ENCODE measurements at places on chromosomes 3 and 15.

DNA sequence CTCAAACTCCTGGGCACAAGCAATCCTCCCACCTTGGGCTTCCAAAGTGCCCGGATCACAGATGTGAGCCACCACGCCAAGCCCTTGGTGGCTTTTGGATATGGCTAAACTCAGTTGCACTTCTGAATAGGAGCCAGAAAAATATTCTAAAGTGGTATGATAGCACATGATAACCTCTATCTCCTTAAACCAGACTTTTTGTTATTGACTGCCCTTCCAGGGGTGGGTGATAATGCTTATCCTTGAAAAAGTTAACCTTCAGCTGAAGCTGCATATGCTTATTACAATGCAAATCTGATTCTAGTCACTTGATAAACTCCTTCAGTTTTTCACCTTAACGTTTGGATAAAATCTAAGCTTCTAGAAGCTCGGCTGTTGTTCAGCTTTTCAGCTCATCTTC, 6.3 kb downstream of the CCNB2 start:
- peak; percentile 12 for DNase-seq

GRCh38 chr3:149245738-149246451, 24.3 kb upstream of the CP start:
- DNase-seq: peak; percentile 40

DNA sequence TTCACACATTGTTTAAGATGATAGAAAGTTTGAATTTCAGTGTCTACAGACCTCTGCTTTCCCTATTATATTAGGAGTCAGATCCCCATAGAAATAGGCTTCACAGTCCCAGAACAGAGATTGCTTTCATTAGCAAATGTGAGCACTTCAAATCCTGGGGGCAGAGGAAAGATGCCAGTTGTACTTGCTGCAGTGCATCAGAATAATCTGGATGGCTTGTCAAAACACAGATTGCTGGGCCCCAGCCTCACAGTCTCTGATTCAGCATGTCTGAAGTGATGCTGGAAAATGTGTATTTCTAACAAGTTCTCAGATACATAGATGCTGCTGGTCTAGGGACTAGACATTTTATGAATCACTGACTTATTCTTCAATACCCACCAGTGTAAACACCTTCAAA, 375.2 kb downstream of the FGF12 start:
- no peak for DNase-seq

DNA sequence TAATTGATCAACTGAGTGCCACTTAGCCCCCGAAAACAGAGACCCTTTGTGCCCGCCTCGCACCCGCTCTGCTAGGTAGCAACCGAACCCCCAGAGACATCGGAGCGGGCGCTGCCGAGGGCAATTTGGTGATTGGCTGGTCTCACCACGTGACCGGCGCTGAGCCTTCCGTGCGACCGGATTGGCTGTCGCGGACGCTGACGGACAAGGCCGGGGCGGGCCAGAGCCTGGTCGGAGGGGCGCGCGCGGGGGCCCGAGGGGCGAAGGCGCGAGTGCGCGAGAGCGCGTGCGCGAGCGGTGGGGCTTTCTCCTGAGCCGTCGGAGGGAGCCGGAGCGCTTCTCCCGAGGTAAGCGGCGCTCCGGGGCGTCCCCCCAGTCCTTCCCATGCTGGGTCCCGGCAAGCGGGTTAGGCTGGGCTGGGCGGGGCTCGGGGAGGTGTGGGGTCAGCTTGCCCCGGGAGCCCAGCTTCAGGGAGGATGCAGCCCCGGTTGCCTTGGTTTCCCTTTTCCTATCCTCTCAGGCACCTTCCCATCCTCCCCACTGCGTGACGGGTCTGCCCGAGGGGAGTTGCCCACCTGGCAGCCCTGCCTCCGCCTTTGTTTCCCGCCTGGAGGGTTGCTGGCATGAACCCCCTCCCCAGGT, at the start of gene TMEM108:
Gene TMEM108, plus strand, starts transcription at position 303 of the 642 bp plus-strand sequence.
- peak; percentile 66 for DNase-seq

DNA sequence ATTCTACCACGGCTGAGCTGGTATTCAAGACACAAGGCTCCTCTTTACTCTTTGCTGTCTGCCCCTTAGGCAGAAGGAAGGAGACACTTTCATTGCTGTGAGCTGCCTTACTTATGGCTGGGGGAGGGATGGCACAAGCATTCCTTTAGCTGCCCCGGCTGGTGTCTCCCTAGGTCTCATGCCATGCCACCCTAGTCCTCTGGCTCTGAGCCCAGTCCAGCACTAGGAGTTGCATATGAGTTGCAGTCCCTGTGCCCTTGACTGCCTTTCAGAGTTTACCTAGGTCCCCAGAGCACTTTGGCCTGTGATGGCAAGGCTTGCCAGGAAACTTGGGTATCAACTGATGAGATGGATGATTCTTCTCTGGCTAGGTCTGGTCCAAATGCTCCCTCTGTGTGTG, 296.4 kb downstream of the RBMS3 start:
- DNase-seq: no peak

- DNase-seq: peak; percentile 50
Measured at GRCh38 chr3:52385157-52385556, 59.7 kb downstream of the SEMA3G start.

GRCh38 chr3:68743521-68743920, 188.8 kb downstream of the TAFA4 start:
- DNase-seq: peak; percentile 61

- no peak for DNase-seq
Measured at GRCh38 chr3:65532215-65532614, 506.5 kb downstream of the MAGI1 start.

GRCh38 chr3:105938101-105938500, 69.3 kb upstream of the CBLB start:
- DNase-seq: no peak

Data from common myeloid progenitor, CD34-positive (primary cell).